ENCODE measurements at places on chromosomes 2 and 18.

DNA sequence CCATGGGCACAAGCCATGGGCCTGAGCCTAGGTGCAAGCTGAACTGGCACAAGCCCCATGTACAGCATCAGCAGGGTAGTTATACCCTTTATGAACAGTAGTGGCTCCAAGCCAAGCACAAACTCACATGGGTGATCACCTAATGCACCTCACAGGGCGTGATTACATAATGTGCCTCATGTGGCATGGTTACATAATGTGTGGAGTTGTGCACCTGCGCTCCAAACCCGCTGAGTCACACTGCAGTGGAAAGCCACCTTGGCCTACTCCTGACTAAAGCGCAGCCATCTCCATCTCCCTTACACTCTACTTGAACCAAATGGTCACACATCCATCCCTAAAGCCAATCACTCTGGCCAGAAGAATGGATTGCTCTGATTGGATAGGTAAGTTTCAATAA, 279.7 kb downstream of the MBD2 start:
- DNase-seq, result no peak

DNA sequence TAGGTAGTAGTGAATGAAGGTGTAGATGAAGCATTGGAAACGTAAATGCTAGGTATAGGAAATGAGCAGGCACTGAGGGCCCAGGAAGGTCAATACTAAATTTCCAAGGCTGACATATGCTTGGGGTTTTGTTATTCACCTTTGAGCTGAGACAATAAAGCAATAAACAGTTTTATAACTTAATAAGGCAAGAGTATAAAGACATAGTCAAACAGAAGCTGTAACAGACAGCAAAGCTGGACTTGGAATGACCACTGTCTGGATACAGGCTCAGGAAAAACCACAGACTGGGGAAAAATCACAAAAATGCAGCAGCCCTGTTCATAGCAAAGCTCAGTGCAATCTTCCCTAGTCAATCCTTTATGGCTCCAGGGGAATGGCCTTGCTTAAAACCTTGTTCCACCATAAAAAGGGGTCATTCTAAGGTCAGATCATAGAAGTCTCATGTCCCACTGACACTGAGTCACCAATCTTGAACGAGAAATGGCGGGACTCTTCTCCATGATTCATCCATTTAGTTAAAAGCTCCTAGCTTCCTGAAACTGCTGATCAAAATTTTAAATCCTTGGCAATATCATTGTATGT, 493.3 kb downstream of the CMPK2 start:
- no peak for DNase-seq

GRCh38 chr2:30711646-30712085, 95.6 kb downstream of the CAPN13 start:
- DNase-seq, result peak; percentile 81

GRCh38 chr2:168694173-168694572, 108.3 kb upstream of the NOSTRIN start:
- DNase-seq, result no peak

DNA sequence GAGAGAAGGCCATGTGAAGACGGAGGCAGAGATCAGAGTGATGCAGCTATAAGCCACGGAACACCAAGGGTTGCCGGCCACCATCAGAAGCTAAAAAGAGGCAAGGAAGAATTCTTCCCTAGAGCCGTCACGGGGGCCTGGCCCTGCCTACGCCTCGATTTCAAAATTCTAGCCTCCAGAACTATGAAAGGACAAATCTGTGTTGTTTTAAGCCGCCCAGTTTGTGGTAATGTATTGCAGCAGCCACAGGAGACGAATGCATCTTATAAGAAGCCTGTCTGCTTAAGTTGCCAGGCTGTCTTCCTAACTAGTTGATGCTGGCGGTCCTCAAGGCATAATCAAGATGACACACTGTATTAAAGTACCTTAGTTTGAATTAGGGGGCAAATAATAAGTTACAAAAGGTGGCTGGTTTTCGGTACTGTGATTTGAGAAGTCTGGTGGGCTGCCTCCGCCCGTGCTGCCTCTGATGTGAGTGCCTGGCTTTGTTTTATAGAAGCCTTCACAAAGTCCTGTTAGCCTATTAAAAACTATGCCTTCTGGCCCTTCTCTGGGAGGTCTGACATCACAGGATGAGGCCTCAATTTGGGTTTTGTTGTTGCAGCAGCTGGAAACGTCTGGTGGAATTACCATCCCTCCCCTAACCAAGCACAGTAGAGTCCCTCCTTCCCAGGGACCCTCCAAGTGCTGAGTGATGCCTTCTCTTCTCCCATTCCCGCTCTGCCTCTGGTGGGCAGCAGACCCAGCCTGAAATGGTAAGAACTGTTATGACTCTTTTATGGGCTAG, 53.6 kb downstream of the SRD5A2 start:
- DNase-seq, result no peak
